ENCODE measurements at places on chromosomes 2 and 18.

- DNase-seq, result no peak
These were observed 134.0 kb upstream of the SERTAD2 start for GRCh38 chr2:64787698-64788097.

- no peak for DNase-seq
These were observed 217.0 kb downstream of the TWIST2 start for GRCh38 chr2:239064891-239065290.

DNA sequence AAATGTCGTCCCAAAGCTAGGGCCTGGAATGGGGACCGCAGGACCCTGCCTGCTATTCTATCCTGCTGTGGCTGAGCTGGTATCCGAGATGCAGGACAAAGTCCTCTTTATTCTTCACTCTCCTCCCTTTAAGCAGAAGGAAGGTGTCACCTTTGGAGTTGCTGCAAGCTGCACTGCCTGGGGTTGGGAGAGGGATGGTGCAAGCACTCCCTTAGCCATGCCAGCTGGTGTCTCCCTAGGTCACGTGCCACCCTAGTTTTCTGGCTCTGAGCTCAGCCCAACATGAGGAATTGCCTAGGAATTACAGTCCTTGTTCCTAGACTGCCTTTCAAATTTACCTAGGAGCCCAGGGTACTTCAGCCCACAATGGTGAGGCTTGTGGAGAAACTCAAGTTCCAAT, 21.4 kb upstream of the FAM228A start:
- DNase-seq, result no peak

GRCh38 chr2:151363709-151364108, 6.3 kb downstream of the TNFAIP6 start:
- DNase-seq, result peak; percentile 32

DNA sequence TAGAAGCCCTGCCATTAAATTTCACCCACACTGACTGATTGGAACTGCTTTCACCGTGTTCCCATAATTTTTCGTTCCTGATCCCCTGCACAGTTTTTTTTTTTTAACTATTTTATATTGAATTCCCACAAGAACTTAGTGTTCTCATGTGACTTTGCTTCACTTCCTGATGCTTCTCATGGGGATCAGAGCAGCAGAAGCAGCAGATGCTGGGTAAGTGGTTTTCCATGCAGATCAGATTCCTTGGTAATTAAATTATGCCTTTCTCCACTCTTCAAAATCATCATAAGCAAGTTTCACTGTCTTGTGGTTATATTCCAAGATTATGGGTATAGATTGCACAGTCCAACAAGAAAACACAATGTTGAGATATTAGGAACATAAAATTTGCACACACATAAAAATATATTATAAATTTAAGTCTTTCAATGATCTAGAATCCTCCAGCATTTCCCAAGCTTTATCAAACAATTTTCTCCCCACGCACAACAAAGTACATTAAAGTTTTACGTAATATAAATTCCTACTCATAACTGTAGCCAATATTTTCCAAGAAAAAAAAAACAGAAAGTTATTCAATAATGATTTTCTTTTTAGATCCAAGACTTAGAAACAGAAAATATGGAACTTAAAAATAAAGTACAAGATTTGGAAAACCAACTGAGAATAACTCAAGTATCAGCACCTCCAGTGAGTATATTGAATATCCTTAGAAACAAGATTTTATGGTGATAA, 277.9 kb downstream of the GULP1 start:
- DNase-seq, result no peak

DNA sequence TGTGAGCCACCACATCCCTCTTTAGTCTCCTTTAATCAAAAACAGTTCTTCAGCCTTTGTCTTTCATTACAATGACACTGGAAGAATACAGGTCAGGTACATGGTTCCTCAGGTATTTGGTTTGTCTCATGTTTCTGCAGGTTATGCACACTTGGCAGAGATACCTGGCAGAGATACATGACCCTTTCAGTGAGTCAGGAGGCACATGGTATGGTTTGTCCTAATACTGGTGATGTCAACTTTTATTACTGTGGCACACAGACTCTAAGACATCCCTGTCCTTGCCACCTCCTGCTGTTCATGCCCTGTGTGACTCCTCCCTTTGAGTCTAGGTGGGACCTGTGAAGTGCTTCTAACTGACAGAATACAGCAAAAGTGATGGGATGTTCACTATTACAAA, 58.4 kb downstream of the SPIRE1 start:
- no peak for DNase-seq

DNA sequence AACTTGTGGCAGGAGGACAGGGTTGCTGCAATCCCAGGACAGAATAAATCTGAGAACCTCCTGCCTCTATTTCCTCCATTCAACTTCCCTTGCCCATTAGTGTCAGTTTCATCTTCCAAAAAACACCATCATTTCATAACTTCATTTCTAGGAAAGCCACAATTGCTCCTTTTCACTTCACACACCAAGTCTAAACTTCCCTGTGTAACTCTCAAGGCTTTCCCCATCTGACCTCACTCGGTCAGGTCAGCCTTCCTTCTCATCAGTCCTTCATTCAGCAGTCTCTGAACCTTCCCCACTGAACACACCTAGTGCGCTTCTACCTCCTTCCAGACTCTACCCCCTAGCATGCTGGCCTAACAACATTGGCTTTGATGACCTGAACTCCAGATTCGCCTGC, 35.8 kb downstream of the TCF7L1 start:
- DNase-seq, result no peak

GRCh38 chr2:219079417-219079816, 18.7 kb upstream of the IHH start:
- no peak for DNase-seq

GRCh38 chr2:2877427-2877826, 500.2 kb downstream of the EIPR1 start:
- no peak for DNase-seq

- DNase-seq, result no peak
These were observed 419.0 kb downstream of the NUP35 start for GRCh38 chr2:183543222-183543621.

- DNase-seq, result peak; percentile 89
These were observed 413.3 kb upstream of the TRIB2 start for GRCh38 chr2:12303181-12304030.

- no peak for DNase-seq
These were observed 122.6 kb upstream of the UGP2 start for GRCh38 chr2:63719052-63719451.

DNA sequence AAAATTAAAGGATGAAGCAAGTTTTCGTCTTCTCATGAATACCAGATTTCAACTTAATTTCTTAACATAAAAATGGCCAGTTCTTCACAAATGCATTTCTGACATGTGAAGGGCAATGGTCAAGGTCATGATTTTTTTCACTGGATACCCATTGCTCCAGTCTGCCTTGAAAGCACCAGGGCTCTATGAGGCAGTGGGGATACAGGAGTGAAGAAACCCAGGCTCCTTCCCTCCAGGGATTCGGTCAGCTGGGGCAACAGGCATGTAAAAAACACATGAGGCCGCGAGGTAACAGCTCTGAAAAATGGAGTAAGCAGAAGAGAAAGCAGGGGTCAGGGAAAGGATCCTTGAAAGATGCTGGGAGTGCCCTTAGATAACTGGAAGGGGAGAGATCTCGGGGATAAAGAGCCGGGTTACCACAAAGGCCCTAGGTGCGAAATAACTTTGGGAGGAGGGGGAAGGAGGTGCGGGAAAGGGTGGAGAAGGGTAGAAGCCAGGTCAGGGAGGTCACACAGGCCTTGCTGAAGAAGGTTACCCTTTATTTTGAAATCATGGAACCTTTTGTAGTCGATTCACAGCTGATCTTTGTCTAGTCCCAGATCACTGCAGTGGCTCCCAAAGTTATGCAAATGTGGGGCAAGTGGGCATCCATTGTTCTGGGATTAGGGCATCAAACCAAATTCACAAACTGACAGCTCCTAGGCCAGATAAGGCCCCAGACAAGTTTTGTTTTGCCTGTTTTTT, 5.2 kb upstream of the SPRED2 start:
- no peak for DNase-seq

- peak; percentile 42 for DNase-seq
These were observed 13.3 kb downstream of the MRPL44 start for GRCh38 chr2:223970343-223971128.
